ENCODE measurements at places on chromosomes 1 and 21.
A peak's percentile ranks its signal among the peaks of the same experiment; 100 is the strongest.

GRCh38 chr1:2233997-2234761 lies 6.1 kb downstream of the SKI start:
- peak; percentile 92 for DNase-seq

GRCh38 chr1:34870395-34870794 lies 10.8 kb upstream of the SMIM12 start:
- no peak for DNase-seq

DNA sequence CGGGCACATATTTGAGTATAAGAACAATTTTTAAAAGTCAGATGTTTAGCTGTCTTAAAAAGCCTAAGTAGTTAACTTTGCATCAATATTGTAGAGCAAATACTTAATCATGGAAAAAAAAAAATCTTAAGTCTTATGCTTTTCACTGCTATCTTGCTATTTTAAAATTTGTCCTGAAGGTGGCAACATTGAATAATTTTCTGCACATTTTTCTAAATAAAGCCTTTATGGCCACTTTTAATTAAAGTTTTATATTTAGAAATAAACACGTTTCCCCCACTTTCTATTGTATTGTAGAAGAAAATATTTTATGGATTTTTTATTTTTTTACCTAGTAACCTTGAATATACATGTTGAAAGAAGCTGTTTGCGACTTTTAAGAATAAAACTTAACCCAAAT lies 198.8 kb downstream of the AMY1C start:
- no peak for DNase-seq

DNA sequence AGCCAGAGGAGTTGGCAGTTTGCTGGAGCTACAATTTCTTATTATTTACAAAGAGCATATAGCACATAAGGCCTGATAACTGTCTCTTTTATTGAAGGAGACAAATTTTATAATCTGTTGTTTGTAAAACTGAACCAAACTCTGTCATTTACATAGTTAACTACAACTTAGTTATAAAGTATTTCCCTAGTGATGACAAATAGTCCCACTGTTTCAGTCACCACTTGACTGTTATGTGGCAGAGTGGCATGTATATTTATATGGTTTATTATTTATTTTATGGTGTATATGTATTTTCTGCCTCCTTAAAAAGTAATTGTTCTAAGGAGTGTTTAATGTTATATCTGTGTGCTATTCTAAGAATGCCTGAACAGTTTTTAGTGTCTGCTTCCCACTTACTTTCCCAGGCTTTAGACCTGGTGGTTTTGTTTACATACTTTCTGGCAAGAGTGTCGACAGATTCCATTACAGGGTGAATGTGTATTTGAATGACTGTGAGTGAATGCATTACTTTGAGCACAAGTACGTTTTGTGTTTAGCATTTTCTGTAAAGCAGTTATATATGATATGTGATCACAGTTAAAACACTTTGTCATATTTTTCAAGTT lies 10.0 kb downstream of the TSEN15 start:
- no peak for DNase-seq

GRCh38 chr1:248858096-248858890 lies 592 bp downstream of the ZNF692 start:
- DNase-seq, result no peak

DNA sequence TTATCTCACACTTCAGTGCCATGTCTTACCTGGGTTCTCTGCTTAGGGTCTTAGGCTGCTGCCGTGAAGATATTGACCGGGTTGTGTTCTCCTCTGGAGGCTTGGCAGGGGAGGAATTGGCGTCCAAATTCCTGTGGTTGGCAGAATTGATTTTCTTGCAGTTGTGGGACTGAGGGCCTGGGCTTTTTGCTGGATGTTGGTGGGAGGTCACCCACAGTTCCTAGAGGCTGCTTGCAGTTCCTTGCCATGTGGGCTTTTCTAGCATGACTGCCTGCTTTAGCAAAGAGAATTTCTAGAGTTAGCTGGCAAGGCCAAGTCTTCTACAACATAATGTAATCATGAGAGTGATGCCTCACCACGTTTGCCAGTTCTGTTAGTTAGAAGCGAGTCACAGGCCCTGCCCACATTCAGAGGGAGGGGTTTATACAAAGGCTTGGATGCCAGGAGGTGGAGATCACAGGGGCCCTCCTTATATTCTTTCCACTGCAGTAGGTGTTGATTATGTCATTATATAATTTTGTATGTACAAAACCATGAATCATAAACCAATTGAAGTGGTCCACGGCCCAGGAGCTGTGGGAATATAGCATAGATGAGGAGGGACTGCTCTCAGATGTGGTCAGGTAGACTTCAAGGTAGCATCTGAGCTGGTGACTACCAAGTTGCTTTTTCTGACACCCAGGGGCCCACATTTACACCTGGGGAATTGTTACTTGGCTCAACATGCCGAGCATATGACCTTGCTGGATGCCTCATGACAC lies 6.6 kb downstream of the UBL4B start:
- DNase-seq, result no peak

DNA sequence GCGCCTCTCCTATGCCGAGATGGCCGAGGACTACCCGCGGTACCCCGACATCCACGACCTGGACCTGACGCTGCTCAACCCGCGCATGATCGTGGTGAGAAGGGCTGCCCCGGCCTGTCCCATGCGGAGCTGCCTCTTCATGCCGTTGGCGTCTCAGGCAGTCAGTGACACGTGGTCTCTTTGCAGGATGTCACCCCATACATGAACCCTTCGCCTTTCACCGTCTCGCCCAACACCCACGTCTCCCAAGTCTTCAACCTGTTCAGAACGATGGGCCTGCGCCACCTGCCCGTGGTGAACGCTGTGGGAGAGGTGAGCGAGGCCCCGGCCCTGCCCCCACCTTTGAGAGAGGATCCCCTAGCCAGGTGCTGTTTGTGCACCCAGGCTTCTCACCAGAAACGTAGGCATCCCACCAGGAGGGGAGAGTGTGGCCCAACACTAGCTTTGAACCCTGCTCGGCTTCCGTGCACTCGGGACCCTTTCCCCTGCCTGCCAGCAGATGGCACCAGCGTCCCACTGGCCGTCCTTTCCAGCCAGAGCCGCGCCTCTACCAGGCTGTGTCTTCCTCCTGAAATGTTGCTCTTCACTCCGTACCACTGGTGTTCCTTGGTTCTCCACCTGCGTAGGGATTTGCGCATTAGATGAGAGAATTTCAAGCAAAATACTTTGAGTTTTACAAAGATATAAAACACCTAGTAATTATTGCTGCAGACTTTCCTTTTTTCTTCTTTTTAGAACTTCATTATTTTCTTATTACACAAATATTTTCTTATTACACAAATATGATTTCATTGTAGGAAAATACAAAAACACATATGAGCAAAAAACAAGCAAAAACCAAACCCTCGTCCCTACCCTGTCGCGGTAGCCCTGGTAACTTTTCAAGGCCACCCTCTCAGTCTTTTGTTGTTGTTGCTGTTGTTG lies 9.0 kb downstream of the NPPA start:
- DNase-seq, result peak; percentile 69

GRCh38 chr1:212628046-212628445 lies 19.5 kb downstream of the ATF3 start:
- DNase-seq, result no peak

- DNase-seq, result no peak
Measured at GRCh38 chr1:230883967-230884366, 15.6 kb upstream of the C1orf198 start.

GRCh38 chr1:26541431-26541815 lies 11.9 kb downstream of the RPS6KA1 start:
- no peak for DNase-seq

DNA sequence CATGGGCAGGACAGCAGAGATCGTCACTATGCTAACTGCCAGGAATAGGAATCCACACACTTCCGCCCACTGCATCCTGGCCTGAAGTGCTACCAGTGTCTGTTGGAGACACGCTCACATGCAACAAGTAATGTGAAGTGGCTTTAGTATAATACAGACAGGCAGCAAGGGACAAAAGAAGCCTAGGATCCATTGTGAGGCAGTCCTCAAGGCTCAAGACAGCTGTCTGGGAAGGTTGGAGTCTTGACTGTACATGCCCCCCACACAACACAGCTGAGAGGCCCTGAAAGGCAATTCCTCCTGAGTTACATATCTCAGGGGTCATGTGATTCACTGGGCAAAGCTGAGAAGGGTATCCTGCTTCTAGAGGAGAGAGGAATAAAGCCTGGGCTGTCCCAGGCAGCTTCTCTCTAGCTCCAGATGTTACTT lies 39.9 kb upstream of the CD1D start:
- DNase-seq, result no peak

DNA sequence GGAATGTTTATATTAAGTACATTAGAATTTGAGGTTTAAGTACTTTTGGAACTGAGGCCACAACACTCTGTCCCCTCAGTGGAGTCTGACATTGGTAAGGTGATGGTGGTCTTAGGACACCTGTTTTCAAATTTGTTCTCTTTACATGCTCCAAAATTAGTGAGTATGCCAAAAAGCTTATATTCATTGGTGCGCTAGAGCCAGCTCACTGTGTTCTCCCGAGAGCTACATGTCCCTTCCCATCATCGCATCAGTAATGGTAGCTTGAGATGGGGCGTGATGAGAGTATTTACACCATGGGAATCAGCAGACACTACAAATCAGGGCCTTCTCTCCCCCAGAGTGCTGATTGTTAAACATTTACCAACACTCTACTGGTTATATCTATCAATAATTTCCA lies 19.5 kb downstream of the ETS2 start:
- no peak for DNase-seq

DNA sequence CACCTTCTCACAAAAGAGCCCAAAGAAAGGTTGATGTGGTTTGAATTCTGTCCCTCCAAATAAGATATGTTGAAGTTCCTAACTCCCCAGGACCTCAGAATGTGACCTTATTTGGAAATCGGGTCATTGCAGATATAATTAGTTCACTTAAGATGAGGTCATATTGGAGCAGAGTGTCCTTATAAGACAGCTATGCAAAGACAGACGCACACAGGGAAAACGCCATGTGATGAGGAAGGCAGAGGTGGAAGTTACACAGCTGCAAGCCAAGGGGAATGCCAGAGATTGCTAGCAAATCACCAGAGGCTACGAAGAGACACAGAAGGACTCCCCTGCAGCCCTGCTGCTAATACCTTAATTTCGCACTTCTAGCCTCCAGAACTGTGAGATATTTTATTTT lies 5.2 kb upstream of the ABCB10 start:
- DNase-seq, result no peak

DNA sequence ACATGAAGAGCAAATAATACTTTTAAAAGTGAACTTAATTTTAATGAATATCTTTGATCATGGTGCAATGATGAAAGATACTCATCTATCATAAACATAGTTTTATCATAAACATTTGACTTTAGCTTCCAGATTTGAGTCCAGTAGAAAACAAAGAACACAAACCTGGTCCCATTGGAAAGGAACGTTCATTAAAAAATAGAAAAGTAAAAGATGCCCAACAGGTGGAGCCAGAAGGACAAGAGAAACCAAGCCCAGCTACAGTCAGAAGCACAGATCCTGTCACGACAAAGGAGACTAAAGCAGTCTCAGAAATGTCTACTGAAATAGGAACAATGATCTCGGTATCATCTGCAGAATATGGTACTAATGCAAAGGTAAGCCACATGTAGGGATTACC lies 55.6 kb upstream of the MYOCOS start:
- DNase-seq, result no peak

- DNase-seq, result peak; percentile 32
Measured at GRCh38 chr21:34544032-34544496, 32.1 kb upstream of the KCNE1 start.

DNA sequence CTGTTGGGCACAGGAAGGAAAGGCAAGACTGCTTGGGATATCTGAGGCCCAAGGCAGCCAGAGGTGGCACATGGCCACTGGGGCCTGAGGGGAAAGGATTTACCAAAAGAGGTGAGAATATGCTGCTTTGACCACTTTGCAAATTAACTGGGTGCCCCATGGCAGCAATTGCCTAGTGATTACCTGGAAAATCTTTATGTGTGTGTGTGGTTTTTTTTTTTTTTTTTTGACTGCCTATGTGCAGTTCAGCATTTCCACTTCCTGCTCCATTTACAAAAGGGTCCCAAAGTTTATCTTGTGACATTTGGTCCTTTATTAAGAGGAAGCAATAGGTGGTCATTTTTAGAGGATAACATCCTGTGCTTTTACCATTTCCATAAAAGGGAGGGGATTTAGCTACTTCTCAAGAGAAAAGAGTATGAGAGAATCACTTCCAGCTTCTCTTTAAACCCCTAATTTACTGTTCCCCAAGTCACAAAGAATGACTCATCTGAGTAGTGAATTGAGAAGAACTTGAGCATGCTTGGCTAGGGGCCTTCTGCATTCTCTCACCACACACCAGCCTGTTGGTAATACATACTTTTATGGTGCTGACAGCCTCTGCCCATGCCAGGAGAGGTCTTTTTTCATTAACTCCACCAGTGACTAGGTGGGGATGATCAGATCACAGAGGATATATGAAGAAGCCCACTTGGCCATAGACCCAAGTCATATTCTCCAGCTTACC lies 52.1 kb downstream of the SYDE2 start:
- DNase-seq, result no peak

GRCh38 chr1:47189844-47190508 lies at the start of gene PDZK1IP1:
Gene PDZK1IP1, minus strand, starts transcription at chr1:47190036. Its CDS starts 104 bp downstream, at chr1:47189932.
- no peak for DNase-seq

DNA sequence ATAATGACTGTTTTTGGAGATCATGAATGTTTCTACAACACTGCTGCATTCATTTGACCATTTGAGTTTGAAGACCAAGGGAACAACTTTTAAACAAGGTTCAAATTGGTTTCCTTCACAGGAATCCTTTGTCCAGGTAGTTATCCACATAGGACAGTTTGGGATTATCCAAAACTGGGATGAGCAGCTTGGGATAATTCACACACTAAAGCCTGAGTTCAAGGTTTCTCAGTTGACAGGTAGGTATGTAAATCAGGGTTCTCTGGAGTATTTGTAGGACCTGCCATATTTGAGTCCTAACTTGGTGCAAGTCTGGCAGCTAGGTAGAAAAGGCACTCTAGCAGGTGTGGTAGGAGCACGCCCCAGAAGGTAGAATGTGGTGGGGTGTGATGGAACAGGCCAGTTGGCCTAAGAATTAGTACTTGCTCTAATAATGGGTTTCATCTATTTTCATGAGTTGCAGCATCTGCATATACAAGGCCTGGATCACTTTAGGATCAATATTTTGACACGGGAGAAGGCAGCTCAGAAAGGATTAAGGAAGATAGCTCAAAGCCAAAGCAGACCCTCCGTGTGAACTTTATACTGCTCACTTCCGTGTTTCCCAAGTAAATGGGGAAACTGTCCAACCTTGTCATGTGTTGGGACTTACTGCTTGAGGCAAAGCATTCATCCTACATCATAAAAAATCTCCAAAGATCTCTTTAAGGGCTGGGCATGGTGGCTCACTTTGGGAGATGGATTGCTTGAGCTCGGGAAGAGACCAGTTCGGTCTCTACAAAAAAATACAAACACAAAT lies 14.1 kb upstream of the RAB42 start:
- no peak for DNase-seq
